ENCODE measurements at places on chromosomes 2 and 18. TPM values are rescaled to one million over a fixed set of nuclear protein-coding genes. Genes with fewer than 3 reads are reported as not detected.

DNA sequence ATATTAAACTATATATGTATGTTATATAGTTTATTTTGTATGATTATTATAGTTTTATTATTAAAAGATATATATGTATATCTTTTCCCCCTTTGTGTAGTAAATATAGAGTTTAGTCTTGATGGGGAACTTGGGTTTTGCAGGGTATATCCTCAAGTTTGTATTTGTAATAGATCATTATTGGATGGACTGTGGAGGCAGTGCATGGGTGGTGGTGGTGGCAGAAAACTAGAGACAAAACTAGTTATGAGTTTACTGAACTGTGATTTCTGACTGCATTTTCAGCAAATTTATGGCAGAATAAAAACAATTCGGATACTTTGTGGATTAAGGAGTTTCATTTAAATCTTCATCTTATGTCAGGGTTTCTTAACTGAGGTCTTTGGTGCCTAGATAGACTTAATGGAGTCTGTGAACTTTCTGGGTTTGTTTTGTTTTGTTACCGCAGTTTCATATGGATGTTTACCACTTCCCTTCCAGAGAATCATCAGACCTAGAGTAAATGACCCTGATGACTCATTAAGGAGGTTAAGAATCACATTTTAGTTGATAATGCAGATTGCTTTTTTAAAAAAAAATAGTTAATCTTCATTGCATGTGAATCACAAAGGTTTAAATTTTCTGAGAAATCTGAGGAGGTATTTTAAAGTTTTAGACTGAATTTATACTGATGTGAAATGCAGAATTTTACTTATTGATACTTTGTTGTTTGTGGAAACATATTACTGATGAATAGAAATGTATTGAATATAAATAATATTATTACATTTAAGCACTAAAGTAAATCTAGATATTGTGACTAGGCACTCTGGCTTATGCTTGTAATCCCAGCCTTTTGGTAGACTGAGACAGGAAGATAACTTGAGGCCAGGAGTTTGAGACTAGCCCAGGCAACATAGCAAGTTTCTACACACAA is 14.5 kb downstream of the EPC2 start:
- DNase-seq, result peak; percentile 81

Gene TUBB8B
- 0.32 TPM for total RNA-seq

DNA sequence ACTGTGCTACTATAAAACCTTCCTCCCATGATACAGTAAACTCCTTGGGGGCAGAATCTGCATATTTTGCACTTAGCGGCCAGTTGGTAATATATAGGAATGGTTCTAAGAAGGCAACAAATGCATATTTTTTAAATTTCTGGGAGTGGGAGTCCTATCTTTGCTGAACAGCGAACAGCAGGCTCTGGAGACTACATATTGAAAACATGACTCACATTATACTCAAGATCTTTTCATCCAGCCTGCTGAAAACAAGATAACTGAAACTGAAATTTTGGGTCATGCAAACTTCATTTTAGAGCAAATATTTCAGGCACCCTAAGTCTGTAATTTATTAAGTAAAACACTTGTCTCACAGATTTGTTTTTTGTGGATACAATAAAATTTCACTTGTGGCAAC is 122.2 kb downstream of the SATB2 start:
- no peak for DNase-seq

DNA sequence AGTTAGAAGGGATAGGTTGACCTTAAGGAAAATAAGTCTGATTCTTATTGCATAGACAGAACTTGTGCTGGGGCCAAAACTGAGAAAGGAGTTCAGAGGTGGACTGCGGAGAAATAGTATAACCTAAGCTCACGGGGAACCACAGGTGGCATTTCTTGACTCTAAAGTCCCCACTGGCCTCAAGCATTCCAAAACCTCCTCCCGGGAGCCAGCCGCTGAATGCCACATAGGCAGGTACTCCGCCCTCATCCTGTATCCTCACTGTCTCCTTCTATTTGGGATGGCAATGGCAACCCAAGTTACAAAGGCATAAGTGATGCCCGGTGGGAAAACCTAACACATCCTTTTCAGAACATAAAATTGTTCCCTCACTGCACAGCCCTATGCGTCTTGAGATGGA is 173.0 kb downstream of the SP3 start:
- no peak for DNase-seq

GRCh38 chr2:52454962-52455361 is 1312.6 kb upstream of the CHAC2 start:
- DNase-seq, result no peak

Gene POTEJ
- total RNA-seq, result not detected

DNA sequence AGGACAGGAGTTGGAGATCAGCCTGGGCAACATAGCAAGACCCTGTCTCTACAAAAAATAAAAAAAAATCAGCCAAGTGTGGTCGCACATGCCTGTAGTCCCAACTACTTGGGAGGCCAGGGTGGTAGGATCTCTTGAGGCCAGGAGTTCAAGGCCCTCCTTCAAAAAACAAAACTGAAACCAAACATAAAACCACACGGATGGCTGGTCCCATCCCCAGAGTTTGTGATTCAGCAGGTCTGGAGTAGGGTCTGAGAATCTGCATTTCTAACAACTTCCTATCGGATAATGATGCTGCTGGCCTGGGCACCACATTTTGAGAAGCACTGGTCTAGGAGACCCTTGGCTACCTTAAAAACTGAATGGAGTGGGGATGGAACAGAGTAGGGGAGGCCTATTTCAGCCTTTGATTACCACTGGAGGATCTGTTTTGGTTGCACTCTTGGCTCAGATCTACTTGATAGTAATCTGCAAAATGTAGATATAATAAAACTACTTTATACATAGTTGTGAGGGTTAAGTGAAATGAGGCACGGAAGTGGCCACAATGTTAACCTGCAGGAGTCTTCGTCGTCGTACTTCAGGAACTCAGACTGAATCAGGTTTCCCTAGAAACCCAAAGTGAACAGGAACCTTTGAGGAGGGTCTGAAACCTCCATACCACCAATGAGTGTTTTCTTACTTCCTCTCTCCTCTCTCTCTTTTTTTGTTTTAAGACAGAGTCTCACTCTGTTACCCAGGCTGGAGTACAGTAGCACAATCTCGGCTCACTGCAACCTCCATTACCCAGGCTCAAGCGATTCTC is 25.5 kb upstream of the NFE2L2 start:
- DNase-seq, result no peak

GRCh38 chr2:171836146-171836910 is 57.7 kb downstream of the SLC25A12 start:
- DNase-seq, result no peak

- peak; percentile 96 for DNase-seq
These were observed 111.6 kb downstream of the AGAP1 start for GRCh38 chr2:235605312-235606003.

- DNase-seq, result peak; percentile 55
These were observed 609 bp downstream of the TPGS2 start for GRCh38 chr18:36828157-36828629.

Gene TUBA3E
- total RNA-seq, result not detected

DNA sequence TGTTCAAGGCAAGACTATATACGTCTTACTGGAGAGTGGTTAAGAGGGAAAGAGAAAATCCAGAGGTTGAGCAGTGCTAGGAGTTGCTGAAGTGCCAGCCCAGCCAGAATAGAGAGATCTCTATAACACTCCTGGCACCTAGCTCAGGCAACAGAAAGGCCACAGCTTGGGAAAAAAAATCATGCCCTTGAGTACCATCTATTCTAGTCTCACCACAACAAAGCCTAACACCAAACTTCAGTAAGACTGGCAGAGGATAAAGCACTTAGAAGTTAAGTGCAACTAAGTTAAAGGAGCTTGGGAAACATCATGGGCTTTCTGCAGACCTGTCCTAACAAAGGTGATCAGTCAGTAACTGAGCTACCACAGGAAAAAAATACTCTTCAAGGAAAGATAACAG is 24.2 kb downstream of the INO80C start:
- no peak for DNase-seq

DNA sequence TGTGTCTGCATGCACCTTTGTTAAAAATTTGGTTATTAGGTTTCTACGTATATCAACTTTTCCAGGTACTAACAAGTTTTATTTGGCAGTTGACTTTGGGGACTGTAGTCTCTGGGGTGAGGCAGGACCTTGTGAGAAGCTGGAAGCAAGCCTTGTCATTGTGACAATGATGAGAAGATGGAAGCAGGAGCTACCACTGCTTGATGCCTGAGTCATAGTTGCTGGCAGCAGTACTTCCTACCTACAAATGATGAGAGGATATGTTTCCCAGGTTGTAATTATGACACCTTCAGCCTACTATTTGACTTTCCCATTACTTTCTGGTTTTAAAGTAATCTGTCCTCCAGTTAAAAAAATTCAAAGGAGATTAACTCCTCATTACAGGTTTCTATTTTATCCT is 516.3 kb downstream of the NRXN1 start:
- DNase-seq, result no peak

GRCh38 chr2:113175736-113176695 is 2.2 kb downstream of the PSD4 start:
- no peak for DNase-seq

Gene FAP
- 207 TPM for total RNA-seq

- DNase-seq, result no peak
These were observed 80.9 kb downstream of the TSHZ1 start for GRCh38 chr18:75291460-75291859.

GRCh38 chr2:162242586-162243280 is 512 bp downstream of the FAP start:
- DNase-seq, result peak; percentile 93

DNA sequence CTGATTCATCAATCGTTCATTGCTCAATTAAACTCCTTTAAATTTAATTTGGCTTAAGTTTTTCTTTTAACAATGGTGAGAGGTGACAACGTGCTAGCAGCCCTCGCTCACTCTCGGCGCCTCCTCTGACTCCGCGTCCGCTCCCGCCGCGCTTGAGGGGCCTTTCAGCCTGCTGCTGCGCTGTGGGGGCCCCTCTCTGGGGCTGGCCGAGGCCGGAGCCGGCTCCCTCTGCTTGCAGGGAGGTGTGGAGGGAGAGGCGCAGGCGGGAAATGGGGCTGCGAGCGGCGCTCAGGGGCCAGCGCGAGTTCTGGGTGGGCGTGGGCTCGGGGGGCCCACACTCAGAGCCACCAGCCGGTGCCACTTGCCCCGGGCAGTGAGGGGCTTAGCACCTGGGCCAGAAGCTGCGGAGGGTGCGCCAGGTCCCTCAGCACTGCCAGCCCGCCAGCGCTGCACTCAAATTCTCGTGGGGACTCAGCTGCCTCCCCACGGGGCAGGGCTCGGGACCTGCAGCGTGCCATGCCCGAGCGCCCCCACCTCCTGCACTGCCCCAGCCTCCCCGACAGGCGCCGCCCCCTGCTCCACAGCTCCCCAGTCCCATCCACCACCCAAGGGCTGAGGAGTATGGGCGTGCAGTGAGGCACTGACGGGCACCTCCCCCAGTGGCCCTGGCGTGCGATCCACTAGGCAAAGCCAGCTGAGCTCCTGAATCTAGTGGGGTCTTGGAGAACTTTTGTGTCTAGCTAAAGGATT is 19.6 kb downstream of the ANKMY1 start:
- DNase-seq, result no peak

Gene SP110
- total RNA-seq, result 15.5 TPM

- no peak for DNase-seq
These were observed 78.3 kb upstream of the FZD5 start for GRCh38 chr2:207847807-207848544.

All from fibroblast of villous mesenchyme (primary cell).